Renal cortical epithelial cell (primary cell): ENCODE measurements at places on chromosomes 16 and 17.

DNA sequence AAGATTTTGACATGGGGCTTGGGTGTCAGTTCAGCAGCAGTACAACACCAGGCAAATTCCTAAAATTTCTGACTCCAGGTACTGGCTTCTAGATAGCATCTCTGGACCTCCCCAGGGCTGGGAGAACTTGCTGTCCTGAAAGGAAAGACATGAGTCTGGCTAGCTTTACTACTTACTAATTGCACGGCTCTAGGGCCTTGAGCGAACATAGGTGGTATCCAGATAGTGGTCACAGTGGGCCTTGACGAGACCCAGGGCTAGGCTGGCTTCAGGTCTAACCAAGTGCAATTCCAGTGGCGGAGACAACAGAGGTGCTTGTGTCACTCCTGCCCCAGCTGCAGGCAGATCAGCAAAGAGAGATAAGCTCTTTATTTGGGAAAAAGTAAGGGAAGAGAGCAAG is 16.4 kb upstream of the SLC13A5 start:
- DNase-seq = no peak

DNA sequence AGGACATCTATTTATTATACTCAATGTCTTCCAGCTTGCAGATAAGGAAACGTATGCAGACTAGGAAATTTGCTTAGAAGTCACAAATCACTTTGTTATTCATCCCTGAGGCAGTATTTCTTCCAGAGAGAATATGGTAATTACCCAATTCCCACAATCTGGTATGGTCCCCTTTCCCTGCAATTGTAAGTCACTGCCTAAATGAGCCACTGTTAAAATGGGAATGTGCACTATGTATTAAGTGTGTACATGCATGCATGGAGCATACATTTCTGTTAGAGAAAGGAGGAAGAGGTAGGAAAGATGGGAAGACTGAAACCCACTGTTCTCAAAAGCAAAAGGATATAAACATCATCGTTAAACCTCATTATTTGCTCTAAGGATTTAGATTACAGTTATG is 10.0 kb downstream of the NUFIP2 start:
- peak; percentile 27 for DNase-seq

GRCh38 chr17:80511222-80512180 is 33.1 kb upstream of the RPTOR start:
- DNase-seq = no peak

- DNase-seq = no peak
These were observed 26.1 kb upstream of the MLKL start for GRCh38 chr16:74726716-74727115.

GRCh38 chr16:75931043-75931442 is 204.8 kb upstream of the CPHXL start:
- no peak for DNase-seq

GRCh38 chr17:3482852-3483251 is 7.1 kb downstream of the ASPA start:
- DNase-seq = no peak
